HFF-Myc (cell line): ENCODE measurements at places on chromosomes 2 and 18.

DNA sequence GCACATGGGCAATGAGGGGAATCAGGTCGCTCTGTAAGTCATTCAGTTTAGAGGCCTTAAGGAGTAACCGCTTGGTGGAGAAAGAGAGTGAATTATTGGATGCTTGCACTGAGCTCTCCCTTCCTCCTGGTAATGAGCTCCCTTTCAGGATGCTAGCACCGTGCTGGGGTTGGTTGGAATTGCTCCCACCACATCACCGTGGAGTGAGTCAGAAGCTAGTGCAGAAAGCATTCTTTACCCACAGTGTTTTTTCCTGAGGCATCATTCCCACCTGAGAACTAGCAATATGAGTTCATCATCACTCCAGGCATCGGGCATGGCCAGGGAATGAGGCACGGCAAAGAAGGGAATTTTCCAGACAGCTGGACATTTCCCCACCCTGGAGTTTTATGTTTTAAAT, 57.6 kb downstream of the ITGB6 start:
- no peak for DNase-seq

- no peak for DNase-seq
Measured at GRCh38 chr2:111015283-111015995, 105.3 kb upstream of the BCL2L11 start.

DNA sequence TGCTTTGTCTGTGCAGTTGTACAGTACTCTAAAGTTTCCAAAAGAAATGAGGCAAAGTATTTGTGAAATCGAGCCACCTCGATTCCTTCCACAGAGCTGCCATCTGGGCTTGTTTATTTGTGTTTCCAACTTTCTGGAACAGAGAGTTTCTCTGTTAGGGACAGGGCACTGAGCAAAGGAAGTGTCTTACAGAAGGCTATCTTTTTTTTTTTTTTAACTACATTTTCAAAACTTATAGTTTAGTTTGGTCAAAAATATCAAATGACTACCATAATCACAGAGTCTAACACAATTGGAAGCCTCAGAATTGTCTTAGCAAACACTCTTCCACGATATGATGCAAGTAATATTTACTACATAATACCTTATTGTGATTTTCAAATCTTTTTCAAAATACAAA, 796 bp downstream of the RFTN2 start:
- DNase-seq: no peak

DNA sequence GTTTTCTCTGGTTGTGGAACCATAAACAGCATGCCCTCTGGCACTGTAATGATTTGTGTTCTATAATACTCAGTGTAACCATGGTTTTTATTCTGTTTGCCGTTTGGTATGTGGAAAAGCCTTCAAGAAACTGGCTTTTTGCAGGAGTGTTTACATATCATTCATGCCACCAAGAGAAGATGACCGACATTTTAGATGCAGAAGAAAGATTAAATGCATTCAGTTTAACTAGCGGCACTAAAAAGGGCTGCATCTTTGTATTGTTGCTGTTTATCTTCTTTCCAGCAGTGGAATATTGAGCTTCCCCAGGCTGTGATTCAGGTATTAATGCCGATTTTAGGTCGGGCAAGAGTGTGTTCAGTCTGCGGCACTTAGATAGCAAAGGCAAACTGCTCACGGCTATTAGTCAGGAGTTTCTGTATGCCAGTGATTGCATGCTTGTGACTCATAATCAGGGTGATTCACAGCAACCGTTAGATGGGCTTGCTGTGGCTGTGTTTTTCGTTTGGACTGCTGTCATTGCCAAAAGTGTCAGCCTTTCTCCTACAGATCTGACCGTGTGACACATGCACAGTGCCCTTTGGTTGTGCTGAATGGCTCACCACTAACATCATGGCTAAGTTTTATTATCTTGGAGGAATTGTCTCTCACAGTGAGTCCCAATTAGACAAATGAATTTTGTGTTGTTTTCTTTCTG, 479.7 kb downstream of the PARD3B start:
- DNase-seq: peak; percentile 82

DNA sequence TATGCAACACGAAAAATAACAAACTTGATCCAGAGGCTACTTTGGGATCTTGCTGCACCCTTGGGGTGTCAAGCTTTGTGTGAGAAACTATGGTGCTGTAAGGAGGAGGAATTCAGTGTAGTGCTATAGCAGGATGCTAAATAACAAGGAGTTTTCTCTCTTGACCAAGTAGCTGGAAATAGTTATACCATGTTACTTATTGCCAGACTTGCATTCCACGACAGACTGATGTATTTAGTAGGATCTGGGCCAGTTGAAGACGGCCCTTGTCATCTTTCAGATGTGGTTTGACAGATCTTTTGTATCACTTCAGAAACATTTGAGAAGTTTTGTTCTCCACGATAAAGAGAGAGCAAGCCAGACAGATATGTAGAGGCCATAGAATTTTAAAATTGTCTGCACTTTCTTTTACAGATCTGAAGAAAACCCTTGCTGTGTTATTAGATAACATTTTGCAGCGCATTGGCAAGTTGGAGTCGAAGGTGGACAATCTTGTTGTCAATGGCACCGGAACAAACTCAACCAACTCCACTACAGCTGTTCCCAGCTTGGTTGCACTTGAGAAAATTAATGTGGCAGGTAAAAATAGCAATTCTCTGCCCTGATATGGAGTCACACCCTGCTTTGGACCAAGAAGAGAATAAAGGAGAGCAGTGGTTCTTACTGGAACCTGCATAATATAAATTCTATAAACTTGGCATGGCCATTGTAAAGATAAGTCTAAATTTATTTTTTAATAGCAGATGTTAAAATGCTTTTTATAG, 16.3 kb downstream of the MGAT5 start:
- no peak for DNase-seq

DNA sequence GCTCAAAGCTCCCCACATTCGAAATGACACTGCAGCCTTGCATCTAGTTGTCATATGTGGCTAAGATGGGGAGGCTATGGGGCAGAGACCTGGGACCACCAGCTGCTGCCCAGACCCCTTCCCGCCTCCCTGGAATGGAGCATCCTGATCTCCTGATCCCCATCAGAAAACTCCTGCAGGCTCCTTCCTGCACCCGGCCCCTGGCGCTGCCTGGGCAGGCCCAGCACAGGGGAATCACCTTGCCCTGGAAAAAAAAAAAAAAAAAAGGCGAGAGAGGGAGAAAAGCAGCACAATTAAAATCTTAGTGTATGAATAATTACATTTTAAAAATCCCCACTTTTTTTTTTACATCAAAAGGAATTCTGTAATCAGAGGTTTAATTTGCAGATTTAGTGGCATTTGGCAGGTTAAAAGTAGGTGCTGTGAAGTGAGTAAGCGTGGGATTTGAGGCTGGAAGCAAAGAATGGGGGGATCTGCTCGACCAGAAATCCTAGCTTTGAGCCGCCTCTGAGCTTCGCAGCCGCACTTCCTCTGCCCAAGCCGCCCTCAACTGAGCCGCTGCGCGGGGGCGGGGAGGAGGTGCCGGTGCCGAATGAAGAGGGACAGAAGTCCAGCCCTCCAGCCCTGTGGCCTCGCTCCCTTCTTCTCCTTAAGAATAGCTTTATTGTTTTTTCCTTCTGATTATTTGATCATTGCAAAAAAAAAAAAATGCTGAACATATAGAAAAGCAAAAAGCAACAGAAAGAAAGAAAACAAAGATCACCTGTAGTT, 30.0 kb downstream of the THNSL2 start:
- DNase-seq: no peak

GRCh38 chr2:42974169-42974720, 181.9 kb upstream of the HAAO start:
- no peak for DNase-seq

GRCh38 chr18:9416563-9417072, 58.7 kb upstream of the RALBP1 start:
- DNase-seq: no peak
